ENCODE measurements at places on chromosomes 13 and 19.

GRCh38 chr19:10760273-10760944 lies 42.5 kb downstream of the DNM2 start:
- DNase-seq: no peak

- no peak for DNase-seq
Observed at GRCh38 chr13:35646056-35646774, 169.7 kb upstream of the MAB21L1 start.

- no peak for DNase-seq
Observed at GRCh38 chr13:91311491-91311890, 36.0 kb upstream of the MIR17HG start.

DNA sequence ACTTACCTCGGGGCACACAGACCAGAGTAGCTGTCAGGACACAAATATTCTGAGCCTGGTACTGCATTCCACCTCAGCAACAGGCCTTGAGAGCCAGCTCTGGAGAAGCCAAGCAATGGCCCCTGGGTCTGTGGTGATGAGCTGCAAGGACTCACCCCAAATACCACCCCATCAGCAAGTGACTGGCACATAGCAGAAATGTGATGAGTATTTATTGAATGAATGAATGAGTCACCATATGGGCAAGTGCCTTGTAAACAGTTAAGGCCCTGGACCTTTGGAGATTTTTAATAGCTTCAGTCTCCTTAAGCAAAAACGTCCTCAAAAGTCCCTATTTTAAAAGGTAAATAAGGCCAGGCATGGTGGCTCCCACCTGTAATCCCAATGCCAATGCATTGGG lies 18.2 kb downstream of the GSX1 start:
- no peak for DNase-seq

DNA sequence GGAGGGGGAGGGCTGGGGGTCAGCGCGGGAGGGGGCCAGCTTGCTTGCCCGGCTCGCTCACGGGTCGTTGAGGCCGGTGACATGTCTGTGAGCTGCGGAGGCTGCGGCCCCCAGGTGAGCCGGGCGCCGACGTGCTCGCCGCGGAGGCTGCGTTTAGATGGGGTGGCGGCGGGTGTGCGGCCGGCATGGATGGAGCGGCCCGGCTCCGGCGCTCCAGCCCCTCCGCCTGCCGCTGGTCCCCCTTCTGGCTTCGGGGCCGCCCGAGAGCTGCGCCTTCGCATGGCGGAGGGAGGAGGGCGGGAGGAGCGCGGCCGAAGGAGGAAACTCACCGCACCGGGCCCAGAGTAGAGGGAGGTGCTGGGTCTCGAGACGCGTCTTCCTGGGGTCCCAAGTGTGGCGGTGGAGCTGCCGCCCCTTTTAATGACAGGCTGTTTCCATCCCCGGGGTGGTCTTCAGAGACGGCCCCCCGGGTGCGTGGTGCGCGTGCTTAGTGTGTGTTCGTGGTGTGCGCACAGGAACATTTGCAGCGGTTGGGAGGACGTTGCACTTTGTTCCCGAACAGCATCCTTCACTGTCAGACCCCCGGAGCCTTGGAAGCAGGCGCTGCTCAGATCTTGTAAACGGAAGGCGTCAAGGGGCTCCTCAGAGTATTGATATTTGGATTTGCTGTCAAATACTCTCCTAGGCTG lies at the start of gene AKAP11:
Gene AKAP11 (plus strand): TSS at position 38 of the 689 bp plus-strand sequence. CDS start 14,197 bp downstream, outside the sequence.
- peak; percentile 60 for DNase-seq

DNA sequence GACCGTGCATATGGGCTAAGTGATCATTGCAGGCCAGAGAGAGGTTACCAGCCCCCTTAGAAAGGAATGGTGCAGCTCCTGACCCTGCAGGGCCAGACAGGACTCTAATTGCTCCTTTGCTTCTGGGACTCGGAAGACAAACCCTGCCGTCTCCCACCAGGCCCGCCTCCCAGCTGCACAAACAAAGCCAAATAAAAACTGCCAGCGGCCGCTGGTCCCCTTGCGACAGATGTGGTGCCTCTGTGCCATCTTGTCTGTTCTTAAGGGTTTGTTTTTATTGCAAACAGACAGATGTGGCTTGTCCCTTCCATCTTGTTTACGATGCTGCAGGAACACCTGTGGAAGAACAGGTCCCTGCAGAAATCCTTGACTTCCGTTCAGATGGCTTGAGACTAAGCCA lies 434.4 kb upstream of the TSHZ3 start:
- DNase-seq: no peak

- no peak for DNase-seq
Observed at GRCh38 chr13:93889430-93889951, 590.0 kb downstream of the DCT start.

GRCh38 chr19:51508059-51508733 lies 6.6 kb upstream of the SIGLEC12 start:
- no peak for DNase-seq

DNA sequence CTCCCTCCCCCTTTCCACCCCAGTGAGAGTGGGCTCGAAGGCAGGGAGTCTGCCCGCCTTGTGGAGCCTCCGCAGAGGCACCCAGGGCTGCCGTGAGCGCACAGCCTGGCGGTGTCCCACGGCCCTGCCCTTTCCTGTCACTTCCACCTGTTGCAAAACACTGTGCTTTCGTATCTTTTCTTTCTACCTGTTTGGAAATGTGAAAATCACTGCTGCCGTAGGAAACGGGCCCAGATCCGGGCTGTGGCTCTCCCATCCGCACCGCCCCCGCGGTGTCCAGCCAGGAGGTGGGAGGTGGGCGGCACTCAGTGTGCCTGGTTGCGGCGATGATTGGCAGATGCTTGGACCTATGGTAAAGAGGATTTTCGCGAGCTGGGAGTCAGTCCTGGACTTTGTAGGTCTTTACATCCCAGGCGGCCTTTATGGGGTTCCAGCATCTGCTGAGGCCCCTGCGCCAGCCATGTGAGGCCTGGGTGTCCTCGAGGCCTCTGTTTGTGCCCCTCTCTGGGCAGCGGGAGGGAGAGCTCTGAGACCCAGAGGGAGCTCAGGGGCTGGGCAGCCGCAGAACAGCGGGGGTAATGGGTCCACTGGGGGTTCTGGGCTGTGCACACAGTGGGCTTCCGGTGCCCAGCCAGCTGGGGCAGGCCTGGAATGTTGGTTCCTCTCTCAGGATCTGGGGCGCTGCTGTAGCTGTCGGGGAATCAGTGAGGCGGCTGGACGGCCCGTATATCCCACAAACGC lies 6.1 kb downstream of the STK11 start:
- DNase-seq: no peak

DNA sequence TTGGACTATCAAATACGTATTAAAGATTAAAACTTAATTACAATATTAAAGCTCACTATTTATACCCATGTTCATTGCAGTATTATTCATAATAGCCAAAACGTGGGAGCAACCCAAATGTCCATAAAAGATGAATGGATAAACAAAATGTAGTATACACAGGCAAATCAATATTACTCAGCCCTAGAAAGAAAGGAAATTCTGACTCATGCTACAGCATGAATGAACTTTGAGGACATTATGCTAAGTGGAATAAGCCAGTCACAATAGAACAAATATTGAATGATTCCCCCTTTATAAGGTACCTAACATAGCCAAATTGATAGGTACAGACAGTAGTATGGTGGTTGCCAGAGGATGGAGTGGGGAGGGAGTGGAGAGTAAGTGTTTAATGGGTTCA lies 457.3 kb downstream of the FGF14 start:
- no peak for DNase-seq

- DNase-seq: no peak
Observed at GRCh38 chr13:51417716-51418115, 35.1 kb downstream of the INTS6 start.

DNA sequence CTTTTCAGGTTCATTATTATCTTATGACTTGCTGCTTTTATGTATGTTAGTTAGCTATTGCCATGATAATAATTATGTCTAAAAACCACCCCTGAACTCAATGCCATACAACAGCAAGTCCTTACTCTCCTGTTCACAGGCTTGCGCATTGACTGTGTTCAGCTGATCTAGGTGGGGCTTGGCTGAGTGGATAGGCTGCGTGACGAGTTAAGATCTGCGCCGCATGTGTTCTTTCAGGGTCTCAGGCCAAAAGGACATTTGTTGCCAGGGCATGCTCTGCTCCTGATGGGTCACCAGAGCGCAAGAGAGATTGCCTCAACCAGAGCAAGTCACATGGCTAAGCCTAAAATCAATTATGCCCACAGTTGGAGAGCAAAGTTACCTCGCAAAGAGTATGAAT lies 859 bp downstream of the ZNF568 start:
- DNase-seq: no peak

DNA sequence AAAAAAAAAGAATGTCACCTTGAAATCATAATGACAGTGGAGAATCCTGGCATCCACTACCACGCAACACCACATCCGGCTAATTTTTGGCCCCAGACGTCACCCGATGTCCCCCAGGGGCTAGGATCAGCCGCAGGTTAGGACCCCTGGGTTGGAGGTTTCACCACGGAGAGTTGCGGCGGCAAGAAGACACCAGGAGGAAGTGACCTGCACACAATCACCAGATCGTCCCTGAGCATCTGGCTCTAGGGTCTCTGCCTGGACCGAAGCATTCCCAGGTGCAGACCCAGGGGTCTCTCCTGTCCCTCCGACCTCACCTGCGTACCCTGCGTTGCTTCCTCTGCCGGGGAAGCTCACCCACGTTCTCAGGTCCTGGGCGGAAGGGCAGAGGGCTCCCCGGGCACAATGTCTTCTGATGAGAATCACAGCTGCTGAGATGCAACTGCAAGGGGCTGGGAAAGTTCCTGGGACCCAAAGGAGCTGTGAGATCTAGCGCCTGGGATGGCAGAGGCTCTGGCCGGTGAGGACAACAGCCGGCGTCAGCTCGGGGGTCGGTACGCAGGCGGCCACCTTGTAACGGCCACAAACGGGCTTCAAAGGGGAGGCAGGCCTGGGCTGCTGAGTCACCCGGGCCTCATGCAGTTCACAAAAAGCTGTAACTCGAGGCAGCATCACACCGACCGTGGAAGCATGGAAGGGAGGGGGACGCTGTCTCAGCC lies 111.2 kb downstream of the GADD45B start:
- DNase-seq: no peak

DNA sequence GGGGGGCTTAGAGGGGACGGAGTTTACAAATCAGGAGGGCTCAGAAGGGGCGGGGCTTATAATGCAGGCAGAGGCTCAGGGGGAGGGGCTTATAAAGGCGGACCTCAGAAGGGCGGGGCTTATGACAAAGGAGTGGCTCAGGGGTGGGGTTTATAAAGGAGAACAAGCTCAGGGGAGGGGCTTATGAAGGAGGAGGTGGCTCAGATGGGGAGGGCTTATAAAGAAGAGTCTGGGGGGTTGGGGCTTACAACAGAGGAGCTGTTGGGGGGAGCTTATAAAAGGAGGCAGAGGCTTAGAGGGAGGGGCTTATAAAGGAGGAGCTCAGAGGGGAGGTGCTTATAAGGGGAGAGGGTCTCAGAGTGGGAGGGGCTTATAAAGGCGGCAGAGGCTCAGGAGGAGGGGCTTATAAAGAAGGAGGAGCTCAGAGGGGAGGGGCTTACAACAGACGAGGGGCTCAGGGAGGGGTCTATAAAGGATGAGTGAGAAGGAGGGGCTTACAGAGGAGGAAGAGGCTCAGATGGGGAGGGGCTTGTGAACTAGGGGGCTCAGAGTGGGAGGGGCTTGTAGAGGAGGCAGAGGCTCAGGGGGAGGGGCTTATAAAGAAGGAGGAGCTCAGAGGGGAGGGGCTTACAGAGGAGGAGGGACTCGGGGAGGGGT lies 1.0 kb downstream of the SMIM24 start:
- DNase-seq: no peak

GRCh38 chr13:33224686-33225085 lies 60.9 kb downstream of the STARD13 start:
- DNase-seq: no peak

- peak; percentile 9 for DNase-seq
Observed at GRCh38 chr13:77810430-77810829, 108.2 kb downstream of the EDNRB start.

- no peak for DNase-seq
Observed at GRCh38 chr13:59641817-59642216, 521.9 kb downstream of the DIAPH3 start.

GRCh38 chr13:106104281-106104901 lies 431.1 kb downstream of the EFNB2 start:
- no peak for DNase-seq

DNA sequence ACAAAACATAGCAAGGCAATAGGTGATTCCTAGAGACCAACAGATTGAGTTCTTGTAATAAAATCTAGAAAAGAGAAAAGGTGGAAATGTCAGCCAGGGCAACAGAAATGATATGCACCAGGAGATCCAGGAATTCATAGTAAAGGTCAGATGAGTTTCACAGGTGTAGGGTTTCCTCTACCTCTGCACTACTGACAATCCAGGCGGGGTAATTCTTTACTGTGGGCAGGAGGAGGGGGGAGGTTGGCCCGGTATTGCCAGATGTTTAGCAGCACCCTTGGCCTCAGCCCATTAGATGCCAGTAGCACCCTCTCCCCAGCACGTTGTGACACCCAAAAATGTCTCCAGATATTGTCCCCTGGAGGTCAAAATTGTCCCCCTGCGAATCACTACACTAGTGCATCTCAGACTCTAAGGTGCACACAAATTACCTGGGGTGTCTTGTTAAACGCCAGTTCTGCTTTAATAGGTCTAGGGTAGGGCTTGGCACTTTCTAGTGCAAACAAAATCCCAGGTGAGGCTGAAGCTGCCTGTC lies 3.5 kb upstream of the UBAC2 start:
- DNase-seq: no peak

DNA sequence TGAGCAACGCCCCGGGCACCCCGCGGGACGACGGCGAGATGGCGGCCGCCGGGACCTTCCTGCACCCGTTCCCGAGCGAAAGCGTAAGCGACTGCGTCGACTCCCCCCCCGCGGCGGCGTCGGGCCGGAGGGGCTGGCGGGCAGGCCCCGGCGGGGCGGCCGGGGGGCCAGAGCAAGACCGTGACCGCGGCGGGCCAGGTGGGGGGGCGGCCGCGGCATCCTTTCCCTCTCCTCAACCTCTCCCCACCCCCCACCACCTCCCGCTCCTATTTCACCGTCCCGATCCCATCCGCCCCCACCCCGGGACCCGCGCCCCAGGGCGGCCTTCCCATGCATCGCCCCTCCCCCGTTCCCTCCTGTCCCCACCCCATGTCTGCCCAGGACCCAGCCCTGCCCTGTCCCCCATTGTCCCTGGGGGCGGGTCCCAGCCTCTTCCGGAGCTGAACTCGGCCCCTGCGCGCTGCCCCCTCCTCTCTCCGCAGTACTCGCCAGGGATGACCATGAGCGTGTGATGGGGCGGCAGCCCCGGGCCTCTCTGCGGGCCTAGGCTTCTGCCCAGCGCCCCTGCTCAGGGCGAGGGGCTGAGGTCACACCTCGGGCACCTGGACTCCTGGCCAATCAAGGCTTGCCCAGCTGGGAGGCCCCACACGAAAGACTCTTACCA lies 4.1 kb downstream of the ISYNA1 start:
- no peak for DNase-seq

- DNase-seq: peak; percentile 88
Observed at GRCh38 chr13:40193286-40194223, 472.9 kb downstream of the FOXO1 start.

DNA sequence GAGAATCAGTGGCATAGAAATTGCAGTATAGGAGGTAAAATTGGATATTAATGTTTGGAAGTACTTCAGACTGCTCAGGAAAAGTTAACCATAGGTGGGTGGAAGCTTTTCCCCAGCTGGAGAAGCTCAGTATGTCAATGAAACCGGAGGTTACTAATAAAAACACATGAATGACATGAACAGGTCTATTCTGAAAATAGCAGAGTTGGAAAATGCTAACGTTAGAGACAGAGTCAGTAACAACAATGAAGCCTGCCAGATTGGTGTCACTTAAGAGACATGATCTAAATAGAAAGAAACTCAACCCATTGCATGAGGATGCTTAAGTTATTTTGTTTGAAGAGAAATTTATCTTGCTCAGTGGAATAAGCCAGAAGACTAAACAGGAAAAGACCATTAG lies 364.5 kb downstream of the DNAJC15 start:
- DNase-seq: no peak

GRCh38 chr13:95570016-95570415 lies 17.5 kb downstream of the CLDN10 start:
- DNase-seq: no peak

Measured in midbrain (tissue), 1 donor.